ENCODE measurements at places on chromosomes 11 and 22.

- peak; percentile 60 for DNase-seq
Observed at GRCh38 chr11:130737866-130738431, 178.3 kb downstream of the SNX19 start.

- peak; percentile 23 for DNase-seq
Observed at GRCh38 chr11:132258875-132259274, 888.5 kb downstream of the NTM start.

GRCh38 chr11:3085052-3085451, 27.8 kb upstream of the CARS1 start:
- no peak for DNase-seq

DNA sequence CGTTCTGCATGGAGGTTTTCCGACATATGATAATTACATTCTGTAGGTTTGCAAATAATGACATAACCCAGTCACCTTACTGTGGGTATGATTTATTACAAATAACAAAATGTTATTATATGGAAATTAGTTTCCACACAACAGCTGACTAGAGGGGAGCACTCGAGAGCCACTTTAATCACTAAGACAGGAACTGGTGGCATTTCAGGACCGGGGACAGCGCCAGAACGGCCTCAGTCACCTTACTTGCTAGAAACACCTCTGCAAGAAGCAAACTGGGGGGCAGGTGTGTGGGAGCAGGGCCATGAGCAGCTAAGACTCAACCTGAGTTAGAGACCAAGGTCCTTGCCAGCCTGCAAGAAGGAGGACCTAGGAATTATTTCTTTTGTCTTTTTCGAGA, 199.9 kb downstream of the DSCAML1 start:
- DNase-seq, result peak; percentile 50

- no peak for DNase-seq
Observed at GRCh38 chr22:39090426-39091064, 6.5 kb upstream of the APOBEC3H start.

DNA sequence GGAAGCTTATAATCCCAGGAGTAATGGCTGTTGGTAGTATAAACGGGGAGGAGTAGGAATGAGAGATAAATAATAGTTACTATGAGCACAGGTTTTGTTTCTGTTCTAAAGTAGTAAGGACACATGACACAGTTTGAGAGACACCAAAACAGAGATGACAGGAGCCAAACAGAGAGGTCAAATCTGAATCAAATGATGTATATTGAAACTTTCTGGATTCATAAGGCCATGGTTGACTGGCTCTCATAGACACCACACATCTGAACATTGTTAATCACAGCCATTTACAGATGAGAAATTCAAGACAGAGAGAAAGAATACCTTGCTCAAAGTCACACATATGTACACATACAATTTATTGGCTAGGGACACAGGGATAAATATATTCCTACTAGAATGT, 63.4 kb upstream of the UCP3 start:
- no peak for DNase-seq

- peak; percentile 23 for DNase-seq
Observed at GRCh38 chr11:27882066-27882697, 181.9 kb upstream of the BDNF start.

DNA sequence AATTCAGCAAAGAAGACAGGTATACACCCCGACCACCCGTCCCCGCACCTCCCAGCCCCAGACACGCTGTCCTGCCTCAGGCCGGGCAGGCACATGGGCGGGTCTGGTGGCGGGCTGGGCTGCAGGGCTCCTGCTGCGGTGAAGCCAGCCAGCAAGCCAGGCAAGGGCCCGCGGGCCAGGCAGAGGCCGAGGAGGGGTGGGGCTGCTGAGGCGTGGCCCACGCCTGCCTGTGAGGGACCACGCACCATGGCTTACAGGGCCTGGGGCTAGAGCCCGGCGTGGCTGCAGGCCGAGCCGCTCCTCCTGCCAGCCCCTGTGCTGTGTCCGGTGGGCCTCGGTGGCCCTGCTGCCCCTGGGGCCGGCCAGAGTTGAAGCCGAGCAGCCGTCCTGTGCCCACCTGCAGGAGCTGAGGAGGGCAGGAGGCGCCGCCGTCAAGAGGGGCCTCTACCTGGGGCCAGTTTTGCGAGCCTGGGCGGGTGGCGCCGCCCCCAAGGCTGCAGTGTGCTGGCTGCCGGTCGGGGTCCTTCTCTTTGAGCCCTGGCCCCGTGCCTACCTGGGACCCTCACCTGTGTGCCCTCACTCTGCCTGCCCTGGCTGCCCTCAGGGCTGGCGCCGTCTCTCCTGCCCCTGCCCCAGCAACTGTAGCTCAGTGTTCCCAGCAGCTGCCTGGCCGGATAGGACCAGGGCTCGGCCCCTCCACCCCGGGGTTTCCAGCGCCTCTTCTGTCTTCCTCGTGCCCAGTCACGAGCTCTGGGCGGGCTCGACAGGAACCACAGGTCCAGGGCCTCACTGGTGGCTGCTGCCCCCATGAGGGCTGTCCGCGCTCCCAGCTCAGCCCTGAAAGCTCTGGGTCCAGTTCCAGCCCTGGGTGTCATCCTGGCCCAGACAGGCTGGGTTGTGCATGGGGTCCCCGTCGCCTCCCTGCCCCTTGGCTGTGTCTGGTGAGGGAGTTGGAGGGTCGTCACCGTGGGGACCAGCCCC, 38.4 kb downstream of the MOB2 start:
- no peak for DNase-seq

DNA sequence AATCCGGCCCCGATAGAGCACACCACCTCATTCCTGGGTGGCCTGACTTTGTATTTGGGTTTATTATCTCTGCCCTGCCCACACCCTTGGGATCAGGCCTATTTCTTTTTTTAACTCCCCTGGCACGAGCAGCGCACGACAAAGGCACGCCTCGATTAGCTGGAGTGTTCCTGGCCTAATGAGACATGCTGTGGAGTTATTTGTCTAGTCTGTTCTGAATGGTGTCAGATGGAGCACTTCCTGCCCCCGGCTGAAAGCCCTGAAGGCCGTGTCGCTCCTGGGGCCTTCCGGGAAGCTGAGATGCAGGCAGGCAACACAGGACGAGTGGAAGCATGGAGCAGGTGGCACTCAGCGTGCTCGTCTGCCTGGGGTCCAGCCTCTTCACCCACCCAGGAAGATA, 47.1 kb downstream of the LARGE1 start:
- no peak for DNase-seq

- DNase-seq, result no peak
Observed at GRCh38 chr11:126415128-126415527, 59.6 kb downstream of the ST3GAL4 start.

DNA sequence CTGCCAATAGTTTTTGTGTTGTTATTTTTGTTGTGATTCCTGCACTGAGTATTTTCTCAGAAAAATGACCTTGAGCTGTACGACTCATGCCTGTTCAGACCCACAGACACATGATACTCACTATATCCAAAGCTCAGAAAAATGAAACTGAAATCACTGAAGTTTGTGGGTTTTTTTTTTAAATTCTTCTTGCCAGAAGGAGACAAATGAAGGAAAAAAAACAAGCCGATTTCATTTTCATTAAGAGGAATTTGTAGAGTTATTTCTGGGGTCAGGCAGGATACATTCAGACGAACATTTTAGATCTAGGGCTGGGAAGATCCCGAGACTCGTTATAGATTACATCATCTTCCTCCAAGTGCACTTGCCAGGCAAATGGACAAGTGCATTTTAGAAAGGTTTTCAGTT, 60.4 kb downstream of the BMAL1 start:
- peak; percentile 89 for DNase-seq

DNA sequence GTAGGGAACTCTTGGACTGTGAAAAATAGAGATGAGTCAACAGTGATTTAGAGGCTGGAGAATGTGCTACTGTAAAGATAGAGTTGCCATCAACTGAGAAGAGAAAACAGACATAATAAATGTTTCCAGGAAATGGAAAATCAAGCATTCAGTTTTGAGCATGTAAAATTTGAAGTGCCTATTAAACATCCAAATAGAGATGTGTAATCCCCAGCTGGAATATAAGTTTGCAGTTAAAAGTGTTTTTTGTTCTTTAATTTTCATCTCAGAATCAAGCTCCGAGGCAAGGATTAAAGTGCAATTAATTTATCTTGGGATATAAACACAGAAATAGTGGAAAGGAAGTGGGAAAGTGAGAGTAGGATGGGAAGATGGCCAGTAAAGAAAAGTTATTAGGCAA, 666.0 kb upstream of the RAG2 start:
- no peak for DNase-seq

DNA sequence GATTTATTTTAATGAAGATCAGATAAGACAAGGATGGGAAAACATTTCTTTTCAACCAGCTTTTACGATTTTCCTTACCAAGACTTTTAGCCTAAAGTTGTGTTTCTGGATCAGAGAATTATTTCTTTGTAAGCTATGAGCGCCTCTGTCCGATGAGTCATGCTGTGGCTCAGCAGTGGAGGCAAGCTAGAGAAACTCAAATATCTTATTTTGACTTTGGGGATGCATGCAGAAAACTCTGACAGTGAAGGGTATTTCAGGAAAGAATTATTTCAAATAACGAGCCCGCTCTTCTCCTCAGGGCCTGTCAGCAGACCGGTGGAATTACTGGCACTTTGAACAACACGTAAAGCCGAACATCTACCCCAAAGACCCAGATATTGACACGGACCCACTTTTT, 77.9 kb upstream of the OR5AK2 start:
- peak; percentile 2 for DNase-seq

- no peak for DNase-seq
Observed at GRCh38 chr11:125594958-125595357, 2.3 kb downstream of the STT3A start.

DNA sequence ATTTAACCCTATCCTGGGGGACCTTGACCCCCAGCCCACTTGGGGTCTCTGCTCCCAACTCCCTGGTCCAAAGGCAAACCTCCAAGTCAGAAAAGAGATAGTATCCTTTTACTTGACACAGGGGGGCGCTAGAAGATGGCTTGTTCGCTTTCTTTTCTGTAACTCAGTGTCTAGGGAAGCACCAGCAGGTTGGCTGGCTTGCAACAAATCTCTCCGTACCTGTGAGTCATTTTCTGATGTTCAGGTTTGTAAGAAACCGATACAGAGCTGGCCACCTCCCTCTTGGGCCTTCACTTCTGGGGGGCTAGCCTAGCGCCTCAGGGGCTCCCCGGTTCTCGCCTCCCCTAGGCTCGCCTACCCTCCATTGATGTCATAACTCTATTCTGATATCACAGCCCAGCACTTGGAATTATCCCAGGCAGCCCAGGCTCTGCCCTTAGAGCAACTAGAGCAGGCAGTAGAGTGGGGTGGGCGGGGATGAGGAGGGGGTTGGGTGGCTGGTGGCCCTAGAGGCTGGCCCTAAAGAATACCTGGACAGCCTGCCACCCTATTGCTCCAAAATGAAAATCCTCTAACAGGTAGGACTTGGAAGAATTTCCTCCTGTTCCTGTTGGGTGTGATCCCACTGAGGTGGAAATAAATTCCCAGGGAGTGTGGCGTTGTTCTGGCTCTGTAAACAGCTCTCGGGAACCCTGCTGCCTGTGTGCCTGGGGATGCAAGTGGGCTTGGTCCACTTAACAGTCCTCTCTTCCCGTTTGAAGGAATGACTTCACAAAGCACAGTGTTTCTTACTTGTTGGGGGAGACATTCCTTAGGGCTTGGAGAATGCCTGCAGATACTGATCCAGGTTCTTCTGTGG, 69.4 kb downstream of the OSBP2 start:
- peak; percentile 92 for DNase-seq

DNA sequence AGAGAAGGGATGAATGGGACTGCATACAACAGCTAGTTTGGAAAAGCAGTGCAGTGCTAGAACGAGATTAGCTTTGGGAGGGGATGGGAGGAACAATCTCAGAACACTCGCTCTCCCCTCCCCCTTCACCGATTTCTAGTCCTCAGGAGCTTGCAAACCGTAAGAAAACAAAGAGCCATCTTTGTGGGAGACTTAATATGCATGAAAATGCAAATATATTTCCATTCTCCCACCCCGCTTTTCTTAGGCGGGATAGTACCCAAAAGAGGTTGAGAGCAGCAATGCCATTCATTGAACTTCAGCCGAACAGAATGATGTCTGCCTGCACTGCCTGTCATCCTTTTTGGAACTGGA, 1.1 kb downstream of the SPINDOC start:
- peak; percentile 29 for DNase-seq

DNA sequence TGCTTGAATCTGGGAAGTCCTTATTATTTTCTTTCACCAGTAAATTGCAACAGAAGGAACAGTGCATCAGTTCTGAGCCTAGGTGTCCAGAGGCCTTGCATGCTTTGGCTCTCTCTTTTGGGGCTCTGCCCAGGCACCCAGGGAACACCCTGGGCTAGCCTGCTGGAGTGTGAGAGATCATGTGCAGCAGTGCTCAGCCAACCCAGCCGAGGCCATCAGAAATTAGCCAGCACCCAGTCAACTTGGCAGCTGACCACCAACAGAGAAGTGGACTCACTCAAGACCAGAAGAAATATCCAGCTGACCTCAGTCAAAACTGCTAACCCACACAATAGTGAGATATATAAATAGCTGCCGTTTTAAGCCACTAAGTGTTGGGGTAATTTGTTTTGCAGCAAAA, 11.2 kb upstream of the P4HA3 start:
- peak; percentile 45 for DNase-seq

DNA sequence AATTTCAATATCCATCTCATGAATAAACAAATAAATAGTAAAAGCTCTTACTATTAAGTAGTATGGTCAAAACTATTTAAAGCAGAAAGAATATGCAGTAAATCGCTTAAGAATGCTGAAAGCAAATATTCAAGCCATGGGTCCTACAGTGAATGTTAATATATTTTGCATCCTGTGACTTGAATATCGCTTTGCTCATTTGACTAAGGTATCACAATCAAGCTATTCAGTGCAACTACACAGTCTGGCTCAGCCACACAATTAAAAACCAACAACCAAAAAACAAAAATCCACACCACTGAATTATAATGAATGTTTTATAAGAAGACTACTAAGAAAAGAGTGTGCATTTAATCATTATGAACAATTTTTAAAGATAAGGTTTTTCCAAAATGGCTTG, 45.3 kb downstream of the RAB6A start:
- no peak for DNase-seq

- DNase-seq, result no peak
Observed at GRCh38 chr22:26785932-26786331, 128.5 kb downstream of the MIAT start.

DNA sequence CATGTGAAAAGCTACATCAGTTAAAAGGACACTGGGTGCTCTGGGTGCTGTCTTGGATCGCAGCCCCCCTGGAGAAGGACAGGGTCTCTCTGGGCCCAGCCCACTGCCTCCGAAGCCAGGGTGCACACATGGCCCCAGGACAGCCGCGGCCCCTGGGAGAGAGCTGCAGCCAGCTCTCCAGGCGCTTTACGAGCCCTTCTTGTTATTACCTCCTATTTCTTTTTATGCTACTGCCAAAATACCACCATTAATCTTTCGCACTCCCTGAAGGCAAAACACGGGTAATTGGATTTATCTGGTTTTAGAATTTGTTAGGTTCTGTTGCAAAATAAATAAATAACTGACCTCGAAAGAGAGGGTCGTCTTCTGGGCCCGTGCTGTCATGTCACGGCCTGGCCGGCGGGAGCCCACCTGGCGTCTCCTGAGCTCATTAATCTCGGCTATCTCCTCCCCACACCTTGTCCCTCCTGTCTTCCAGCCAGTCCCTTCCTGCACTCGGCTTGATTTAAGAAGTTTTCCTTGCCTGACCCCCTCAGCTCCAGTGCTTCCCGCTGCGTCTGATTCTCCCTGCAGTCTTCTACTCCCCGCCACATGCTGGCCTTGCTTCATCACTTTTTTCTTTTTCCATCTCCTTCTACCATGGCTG, 611.7 kb downstream of the OPCML start:
- no peak for DNase-seq
